ENCODE measurements at places on chromosomes 7 and 10.
A peak's percentile ranks its signal among the peaks of the same experiment; 100 is the strongest.

DNA sequence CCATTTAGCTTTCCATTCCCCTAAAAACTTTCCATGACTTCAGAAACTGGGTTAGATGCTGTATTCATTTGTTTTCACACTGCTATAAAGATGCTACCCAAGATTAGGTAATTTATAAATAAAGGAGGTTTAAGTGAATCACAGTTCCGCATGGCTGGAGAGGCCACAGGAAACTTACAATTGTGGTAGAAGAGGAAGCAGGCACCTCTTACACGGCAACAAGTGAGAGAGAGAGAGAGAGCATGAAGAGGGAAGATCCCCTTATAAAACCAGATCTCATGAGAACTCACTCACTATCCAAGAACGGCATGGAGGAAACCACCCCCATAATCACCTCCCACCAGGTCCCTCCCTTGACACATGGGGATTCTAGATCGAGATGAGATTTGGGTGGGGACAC, 336.8 kb downstream of the TFEC start:
- no peaks in the 10 kb centered on the region for H3K27me3 ChIP-seq
- H3K4me3 ChIP-seq = no peak overlapping the region
- H3K27ac ChIP-seq = no peak overlapping the region
- H3K4me1 ChIP-seq = no peaks in the 10 kb centered on the region

GRCh38 chr10:66455304-66455703, 470.5 kb upstream of the LRRTM3 start:
- no peaks in the 10 kb centered on the region for H3K36me3 ChIP-seq
- no peaks in the 10 kb centered on the region for H3K27me3 ChIP-seq
- H3K4me3 ChIP-seq = no peak overlapping the region
- peak; percentile 18 for DNase-seq
- no peaks in the 10 kb centered on the region for H3K4me1 ChIP-seq

- H3K4me1 ChIP-seq = peaks cover 8% of the 10 kb centered on the region
- H3K36me3 ChIP-seq = no peaks in the 10 kb centered on the region
- H3K27me3 ChIP-seq = peaks cover 20% of the 10 kb centered on the region
- DNase-seq = no peak
- H3K4me3 ChIP-seq = peak overlapping the region; percentile 82
- H3K27ac ChIP-seq = no peak overlapping the region
Measured at GRCh38 chr10:62814756-62815380, 1.3 kb downstream of the EGR2 start.

DNA sequence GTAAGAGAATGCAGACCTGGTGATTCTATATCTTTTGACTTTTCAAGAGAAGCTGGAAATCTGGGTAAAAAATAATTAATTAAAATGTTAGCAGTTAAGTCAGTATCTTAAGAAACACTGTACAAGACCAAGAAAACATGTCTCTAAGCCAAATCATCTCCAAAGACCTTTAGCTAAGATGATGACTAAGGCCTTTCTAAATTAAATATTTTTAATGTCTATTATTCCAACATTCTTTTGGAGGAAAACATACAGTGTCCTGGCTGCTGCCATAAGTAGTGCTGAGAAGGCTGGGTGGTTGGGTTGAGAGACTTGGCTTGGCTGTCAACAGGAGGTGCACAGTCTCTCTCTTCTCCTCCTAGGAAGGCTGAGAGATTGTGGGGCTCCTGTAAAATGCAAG, 20.3 kb downstream of the STARD3NL start:
- no peak overlapping the region for H3K4me3 ChIP-seq
- no peaks in the 10 kb centered on the region for H3K36me3 ChIP-seq
- no peaks in the 10 kb centered on the region for H3K4me1 ChIP-seq

- 0 out of 2 replicates have a peak, but pooled peaks cover 9% of the 10 kb centered on the region for H3K4me1 ChIP-seq
- no peak overlapping the region for H3K4me3 ChIP-seq
- DNase-seq = peak; percentile 62
- no peaks in the 10 kb centered on the region for H3K36me3 ChIP-seq
Measured at GRCh38 chr7:114843102-114843501, 78.8 kb upstream of the MDFIC start.

GRCh38 chr7:47416492-47417480, 165.1 kb downstream of the TNS3 start:
- no peaks in the 10 kb centered on the region for H3K4me1 ChIP-seq
- peaks cover 32% of the 10 kb centered on the region for H3K36me3 ChIP-seq
- no peak overlapping the region for H3K27ac ChIP-seq
- no peak for DNase-seq

DNA sequence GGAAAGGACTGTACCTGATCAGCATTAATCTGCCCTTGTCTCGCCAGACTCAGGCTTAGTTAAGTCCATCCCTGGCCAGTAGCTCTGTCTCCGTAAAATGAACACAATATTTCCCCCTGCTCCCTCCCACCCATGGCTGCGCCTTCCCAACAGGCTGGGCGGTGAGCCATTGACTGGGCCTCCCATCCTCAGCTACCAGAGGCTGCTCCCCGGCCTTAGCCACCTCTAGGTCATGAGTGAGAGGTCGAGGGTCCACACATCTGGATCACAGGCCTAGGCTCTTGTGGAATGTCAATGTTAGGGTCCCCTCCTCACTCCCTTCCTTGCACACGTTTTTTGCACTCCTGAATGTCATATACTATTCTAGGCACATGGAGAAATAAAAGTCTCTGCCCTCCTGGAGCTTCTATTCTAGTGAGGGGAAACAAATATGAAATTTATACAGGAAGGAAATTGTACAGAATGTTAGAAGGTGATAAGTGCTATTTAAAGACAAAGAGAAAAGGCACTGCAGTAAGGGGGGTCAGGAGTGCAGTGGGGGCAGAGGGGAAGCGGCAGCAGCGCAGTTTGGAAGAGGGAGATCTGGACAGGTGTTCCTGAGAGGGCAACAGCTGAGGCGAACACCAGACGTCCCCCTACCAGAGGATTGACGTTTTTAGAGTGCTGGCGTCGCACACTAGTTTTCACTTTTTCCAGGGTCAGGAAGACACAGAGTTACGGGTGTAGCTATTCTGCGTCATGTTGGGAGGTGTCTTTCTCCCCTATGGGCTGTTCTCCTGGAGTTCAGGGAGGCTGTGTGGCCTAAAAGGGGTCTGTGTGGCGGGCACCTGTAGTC, 17.2 kb upstream of the EIF5AL1 start:
- no peak overlapping the region for H3K4me3 ChIP-seq
- no peak overlapping the region for H3K27ac ChIP-seq
- no peaks in the 10 kb centered on the region for H3K27me3 ChIP-seq
- no peaks in the 10 kb centered on the region for H3K36me3 ChIP-seq
- DNase-seq = no peak

- no peaks in the 10 kb centered on the region for H3K27me3 ChIP-seq
- H3K36me3 ChIP-seq = no peaks in the 10 kb centered on the region
- H3K4me3 ChIP-seq = no peak overlapping the region
- no peak overlapping the region for H3K27ac ChIP-seq
- no peaks in the 10 kb centered on the region for H3K4me1 ChIP-seq
- DNase-seq = no peak
Measured at GRCh38 chr7:91408388-91409154, 144.3 kb downstream of the FZD1 start.

DNA sequence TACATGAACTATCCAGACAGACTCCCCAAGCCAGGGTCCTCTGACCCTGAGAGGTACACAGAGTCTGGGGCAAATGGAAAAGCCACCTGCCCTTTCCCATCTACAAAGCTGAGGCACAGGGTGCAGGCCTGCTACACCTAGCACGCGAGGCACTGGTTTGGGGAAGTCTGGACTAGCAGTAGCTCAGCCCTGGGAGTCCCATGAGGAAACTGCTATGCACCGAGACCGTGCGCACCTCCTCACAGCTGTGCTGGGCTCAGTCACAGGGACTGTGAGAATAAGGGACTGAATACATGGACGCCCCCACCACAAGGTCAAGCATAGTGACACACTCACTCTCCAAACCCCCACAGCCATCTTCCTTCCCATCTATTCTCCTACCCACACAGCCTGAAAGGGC, 8.2 kb downstream of the MAT1A start:
- H3K36me3 ChIP-seq = no peaks in the 10 kb centered on the region
- H3K4me3 ChIP-seq = no peak overlapping the region
- no peak for DNase-seq

- peaks cover 42% of the 10 kb centered on the region for H3K36me3 ChIP-seq
- H3K4me1 ChIP-seq = peaks cover 10% of the 10 kb centered on the region
- no peak for DNase-seq
- H3K27me3 ChIP-seq = peaks cover 27% of the 10 kb centered on the region
- H3K4me3 ChIP-seq = no peak overlapping the region
- H3K27ac ChIP-seq = no peak overlapping the region
Measured at GRCh38 chr7:100887516-100888290, 1.8 kb downstream of the UFSP1 start.

DNA sequence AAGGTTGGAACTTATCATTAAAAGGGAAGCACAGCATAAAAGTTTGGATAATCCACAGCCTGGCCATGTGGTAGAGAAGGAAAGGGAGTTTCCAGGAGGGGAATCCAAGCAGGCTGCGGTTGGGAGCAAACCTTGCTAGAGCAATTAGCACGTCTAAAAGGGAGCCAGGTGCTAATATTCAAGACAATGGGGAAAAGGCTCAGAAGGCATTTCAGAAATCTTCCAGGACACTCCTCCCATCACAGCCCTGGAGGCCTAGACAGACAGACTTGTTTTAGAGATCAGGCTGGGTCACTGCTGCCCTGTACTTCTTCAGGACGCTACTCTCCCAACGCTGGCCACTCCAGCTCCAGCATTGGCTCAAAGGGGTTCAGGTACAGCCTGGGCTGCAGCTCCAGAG, 96.2 kb upstream of the KAT6B start:
- DNase-seq = no peak
- no peaks in the 10 kb centered on the region for H3K36me3 ChIP-seq

DNA sequence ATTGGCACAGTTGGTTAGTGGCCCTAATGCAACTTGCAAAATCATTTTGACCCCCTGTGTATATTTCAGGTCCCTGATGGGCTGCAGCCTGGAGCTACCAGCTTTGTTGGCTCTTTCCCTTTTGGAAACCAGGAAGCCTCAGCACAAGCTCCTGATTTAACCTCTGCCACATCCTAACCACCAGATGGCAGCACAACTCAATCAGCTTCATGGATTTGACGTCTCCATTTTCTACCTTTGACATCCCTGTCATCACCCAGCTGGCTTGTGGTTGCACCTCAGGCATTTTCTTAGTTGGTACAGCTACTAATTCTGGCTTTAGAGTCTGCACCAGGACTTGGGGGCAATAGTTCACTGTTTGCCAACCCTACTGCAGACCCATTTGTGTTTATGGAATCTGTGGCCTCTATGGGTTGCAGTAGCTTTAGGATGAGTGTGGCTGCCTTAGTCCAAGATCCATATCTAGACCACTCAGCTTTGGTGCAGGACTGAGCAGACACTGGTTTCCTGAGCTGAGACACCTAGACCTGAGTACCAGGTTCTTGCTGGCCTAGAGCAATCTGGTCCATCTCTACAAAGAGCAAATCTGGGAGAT, 456.2 kb downstream of the REEP3 start:
- H3K4me1 ChIP-seq = no peaks in the 10 kb centered on the region
- no peaks in the 10 kb centered on the region for H3K27me3 ChIP-seq

DNA sequence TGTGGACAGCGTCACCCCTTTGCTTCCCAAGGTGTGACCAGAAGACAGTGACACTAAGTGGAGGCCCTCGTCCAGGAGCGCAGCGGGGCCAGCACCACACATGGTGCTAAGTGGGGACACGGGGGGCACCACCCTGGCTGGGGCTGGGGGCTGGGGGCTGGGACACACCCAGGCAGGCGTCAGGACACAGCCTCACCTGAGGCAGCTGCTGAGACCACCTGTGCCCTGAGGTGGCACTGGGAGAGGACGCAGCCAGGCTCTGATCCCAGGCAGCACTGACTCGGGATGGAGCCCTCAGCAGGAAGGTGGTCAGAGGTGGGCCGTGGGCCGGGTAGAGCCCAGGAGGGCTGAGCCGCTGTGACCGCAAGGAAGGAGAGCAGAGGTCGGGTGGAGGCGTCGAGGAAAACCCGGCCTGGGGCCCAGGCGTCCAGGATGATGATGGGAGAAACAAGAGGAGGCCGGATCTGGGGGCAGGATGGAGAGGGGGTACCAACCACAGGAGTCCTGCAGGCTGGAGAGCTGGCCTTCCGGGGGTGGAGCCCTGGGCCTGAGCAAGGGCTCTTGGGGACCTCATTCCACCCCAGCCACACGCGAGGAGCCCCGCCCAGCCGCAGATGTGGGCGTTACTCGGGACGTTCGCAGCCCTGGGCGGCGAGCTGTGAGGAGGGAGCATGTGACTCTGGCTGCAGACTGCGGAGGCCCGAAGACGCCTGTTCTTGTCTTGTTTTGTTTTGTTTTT, 22.5 kb downstream of the LRRC27 start:
- H3K36me3 ChIP-seq = no peaks in the 10 kb centered on the region
- no peaks in the 10 kb centered on the region for H3K4me1 ChIP-seq
- H3K27ac ChIP-seq = no peak overlapping the region
- 0 out of 2 replicates have a peak, but pooled peaks cover 7% of the 10 kb centered on the region for H3K27me3 ChIP-seq

- no peaks in the 10 kb centered on the region for H3K36me3 ChIP-seq
- H3K4me3 ChIP-seq = no peak overlapping the region
- no peaks in the 10 kb centered on the region for H3K27me3 ChIP-seq
- DNase-seq = no peak
- no peaks in the 10 kb centered on the region for H3K4me1 ChIP-seq
Measured at GRCh38 chr10:12228851-12229250, 32.9 kb downstream of the CDC123 start.

DNA sequence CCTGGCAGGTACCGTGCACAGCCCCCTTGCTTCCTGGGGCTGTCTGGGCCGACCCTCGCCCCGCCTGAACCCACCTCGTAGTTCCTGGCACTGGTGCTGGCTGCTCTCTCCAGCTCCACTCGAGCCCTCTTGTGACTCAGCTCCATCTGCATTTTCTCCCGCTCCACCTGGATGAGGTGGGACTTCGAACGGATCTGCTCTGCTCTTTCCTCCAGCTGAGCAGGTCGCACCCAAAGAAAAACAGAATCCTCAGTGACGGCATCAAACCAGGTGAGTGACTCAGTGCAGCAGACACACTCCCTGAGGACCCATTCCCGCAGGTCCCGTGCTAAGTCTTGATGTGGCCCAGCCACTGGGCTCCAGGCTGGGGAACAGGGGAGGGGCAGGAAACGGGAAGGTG, 7.4 kb downstream of the MAD1L1 start:
- no peaks in the 10 kb centered on the region for H3K27me3 ChIP-seq
- no peaks in the 10 kb centered on the region for H3K36me3 ChIP-seq
- H3K27ac ChIP-seq = no peak overlapping the region
- DNase-seq = no peak

DNA sequence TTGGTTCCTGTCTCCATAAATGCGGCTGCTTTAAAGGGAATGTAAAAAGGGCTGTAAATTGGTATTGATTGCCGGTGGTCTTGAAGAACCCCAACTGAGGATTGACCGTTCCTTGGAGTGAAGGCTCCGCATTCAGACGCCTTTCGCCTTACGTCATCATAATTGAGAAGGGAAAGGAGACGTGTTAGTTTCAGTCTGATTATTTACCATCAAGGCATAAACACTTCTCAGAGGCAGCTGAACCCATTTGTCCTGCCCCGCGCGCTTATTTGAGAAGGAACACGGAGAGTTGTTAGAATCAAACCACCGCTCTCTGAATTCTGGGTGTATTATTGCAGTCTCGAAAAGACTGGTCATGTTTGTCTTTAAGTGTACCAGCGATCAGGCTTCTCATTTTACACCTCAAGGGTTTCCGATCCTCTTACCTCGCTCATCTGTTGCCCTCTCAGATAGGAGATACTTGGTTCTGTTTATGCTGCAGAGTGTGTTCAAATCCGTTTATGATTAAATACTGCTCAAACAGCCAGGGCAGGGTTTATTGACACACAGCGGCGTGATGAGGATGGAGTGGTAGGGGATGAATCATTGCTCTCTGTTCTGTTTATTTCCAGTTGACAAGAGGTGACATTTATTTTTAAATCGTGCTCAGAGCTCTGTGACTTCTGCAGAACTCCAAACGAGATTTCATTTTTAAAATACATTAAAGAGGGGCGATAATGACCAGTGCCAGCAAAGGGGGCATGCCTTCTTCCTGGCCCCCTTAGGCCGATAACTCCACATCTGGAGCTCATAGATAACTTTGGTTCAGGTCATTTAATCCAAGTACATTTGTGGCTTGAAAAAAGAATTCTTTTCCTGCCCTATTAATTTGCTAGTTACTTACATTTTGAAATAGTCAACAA, 30.4 kb downstream of the FOXK1 start:
- DNase-seq = no peak
- no peaks in the 10 kb centered on the region for H3K4me1 ChIP-seq
- H3K27ac ChIP-seq = no peak overlapping the region
- no peaks in the 10 kb centered on the region for H3K36me3 ChIP-seq
